ENCODE measurements at places on chromosomes 2 and 18. TPM values are rescaled to one million over a fixed set of nuclear protein-coding genes. Genes with fewer than 3 reads are reported as not detected.

DNA sequence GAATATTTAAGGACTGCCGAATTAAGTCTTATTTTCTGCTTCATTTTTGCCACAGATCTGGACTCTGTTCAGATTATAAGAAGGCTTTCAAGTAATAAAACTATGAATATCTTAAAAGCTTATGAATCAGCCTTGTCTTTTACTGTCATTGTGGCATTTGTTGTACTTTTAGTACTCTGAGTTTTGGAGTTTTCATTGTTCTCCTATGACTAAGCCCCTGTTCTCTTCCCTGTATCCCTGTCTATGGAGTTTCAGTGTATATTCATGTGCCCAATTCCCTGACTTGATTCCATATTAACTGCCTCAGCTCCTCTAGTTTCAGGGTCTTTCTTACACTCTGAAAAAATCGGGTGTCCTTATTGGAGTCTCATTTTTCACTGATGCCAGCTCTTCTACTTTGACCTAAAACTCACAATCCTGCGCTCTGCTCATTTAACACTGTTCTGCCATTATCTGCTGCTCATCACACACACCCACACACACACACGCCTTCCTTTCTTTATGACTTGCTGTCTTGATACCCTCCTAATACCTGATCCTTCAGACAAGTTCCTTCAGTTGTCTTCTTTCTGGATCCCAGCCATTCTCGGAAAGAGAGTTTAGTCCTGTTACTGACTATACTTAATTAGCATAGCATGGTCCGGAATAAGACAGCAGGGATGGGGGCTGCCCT, 511.8 kb downstream of the CPS1 start:
- no peak for DNase-seq

GRCh38 chr2:136019306-136019705, 33.9 kb upstream of the DARS1 start:
- DNase-seq = no peak

- no peak for DNase-seq
Measured at GRCh38 chr2:155633887-155634570, 698.5 kb downstream of the NR4A2 start.

- no peak for DNase-seq
Measured at GRCh38 chr2:241775223-241776177, 1.1 kb upstream of the GAL3ST2 start.

GRCh38 chr2:25742501-25742900, 69.1 kb upstream of the DTNB start:
- DNase-seq = no peak

ABCB11 gene
- not detected for total RNA-seq

MGAT4A gene
- 3.3 TPM for total RNA-seq

SLC16A14 gene
- 0.61 TPM for total RNA-seq

TMEM37 gene
- 4.2 TPM for total RNA-seq

All from H9 (cell line).